Anterior cingulate cortex (tissue), 58 donors: ENCODE measurements at places on chromosomes 12 and 14.

- no peak for DNase-seq
Observed at GRCh38 chr14:60862283-60862682, 118.6 kb downstream of the TRMT5 start.

DNA sequence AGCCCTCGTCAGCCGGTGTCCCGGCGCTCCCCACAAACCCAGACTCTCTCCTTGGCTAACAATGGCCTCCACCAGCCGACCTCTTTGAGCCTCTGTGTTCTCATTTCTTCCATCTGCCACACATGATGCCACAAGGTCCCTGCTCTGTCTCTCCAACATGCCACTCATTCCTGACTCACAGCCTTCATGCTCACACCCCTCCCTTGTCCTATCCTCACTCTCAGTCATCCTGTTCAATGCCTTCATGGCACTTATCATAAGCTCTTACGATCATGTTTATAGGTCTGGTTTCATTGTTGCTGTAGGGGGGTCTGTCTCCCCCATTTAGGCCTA, 9.6 kb upstream of the SERPINA11 start:
- DNase-seq = no peak

DNA sequence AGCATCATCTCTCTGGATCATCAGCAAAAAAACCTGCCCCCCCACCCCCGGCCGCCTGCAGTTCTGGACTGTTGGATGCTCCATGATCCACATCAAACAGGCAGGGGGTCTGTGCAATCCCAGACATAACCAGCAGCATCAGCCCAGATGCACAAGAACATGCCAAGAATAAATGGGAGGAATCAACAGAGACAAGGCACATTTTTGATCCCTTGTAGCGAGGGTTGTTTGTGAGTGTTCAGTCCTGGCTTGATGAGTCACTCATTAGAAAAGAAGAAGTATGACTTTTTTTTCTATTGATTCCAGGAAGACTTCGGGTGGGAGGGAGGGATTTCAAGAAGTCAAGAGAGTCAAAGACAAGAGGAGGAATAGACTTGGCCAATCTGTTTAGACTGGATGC, 244.2 kb downstream of the KSR2 start:
- DNase-seq = no peak

DNA sequence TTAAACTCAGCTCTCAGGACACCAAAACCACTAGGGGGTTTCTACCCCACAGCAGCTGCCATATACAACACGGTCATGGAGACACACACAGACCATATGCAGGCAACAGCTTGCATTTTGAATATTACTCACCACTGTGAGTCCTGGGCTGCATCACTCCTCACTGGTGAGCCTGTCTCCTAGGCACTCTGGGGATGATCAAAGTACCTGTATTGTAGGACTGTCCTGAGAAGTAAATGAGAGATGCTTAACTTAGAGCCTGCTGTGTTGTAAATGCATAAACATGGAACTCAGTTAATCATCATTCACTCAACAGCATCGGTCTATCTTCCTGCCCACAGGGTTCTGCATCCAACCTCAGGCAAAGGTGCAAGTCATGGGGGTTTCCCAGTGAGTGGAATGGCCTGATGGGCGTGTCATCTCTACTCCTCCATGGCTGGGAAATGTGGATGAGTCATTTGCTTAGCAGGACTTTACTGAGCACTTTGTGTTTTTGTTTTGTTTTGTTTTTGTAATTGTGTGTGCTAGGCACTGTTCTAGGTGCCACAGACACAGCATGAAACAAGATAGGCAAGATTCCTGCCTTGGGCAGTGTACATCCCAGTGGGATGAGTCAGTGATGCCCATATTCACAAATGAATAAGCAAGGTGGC, 1141.2 kb upstream of the TMEM132C start:
- DNase-seq = no peak

- no peak for DNase-seq
Observed at GRCh38 chr14:55136241-55136640, 7.2 kb downstream of the LGALS3 start.

- DNase-seq = no peak
Observed at GRCh38 chr14:88823968-88824313, 510 bp upstream of the TTC8 start.

DNA sequence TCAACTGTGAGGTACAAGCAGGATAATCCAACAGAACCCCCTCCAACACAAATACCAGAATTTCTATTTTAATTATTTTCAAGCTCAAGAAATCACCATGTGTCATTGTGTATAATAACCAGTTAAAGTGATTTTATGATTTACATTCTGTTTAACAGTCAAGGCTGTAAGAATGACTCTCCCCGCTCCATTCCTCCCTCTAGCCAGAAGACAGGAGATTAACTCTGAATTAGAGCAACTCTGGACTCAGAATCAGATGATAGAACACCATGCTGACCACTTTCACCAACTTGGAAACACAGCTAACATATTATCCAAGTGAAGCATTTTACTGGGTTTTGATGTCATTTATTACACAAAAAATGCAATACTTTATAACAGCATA, 71.9 kb downstream of the ATP2B1 start:
- no peak for DNase-seq

DNA sequence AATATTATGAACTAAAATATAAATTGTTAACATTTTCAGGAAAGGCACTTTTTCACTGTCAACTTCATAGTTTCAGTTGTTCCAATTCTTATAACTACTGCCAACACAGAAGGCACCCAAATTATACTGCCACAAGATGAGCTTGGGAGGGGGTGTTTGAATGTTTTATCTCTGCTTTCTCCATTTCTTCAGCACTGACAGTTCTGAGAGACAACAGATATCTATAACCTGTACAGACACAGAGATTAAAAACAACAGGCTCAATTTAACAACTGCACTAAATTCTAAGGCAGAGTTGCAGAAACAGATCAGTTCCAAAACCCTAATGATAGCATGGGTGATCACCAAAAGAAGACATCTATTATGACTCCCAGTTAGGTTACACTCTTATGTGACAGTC, 12.8 kb downstream of the SCAF11 start:
- DNase-seq = no peak

DNA sequence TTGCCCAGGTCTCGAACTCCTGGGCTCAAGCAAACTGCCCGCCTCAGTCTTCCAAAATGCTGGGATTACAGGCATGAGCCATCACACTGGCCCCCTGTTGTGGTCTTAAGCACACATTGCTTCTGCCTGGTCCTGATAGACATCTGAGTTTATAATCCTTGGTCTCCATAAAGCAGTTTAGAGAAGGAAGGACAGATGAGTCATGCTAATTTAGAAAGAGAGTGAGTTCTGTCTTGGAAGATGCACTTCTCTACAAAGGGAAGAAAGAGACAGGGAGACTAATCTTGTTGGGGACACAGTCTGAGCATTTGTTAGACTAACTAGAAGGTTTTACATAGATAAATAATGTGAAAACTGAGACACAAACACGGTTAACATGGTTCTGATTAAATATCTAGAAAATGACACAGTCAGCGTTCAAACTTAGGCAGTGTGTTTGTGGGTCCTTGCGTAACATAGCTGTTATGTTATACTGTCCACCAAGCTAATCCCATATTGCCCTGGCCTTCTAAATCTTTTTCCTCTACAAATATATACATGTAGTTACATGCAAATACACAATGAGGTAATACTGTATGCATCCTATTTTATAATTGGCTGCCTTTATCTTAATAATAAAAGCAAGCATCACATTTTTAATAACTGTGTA, 31.0 kb downstream of the SAMD4A start:
- no peak for DNase-seq

DNA sequence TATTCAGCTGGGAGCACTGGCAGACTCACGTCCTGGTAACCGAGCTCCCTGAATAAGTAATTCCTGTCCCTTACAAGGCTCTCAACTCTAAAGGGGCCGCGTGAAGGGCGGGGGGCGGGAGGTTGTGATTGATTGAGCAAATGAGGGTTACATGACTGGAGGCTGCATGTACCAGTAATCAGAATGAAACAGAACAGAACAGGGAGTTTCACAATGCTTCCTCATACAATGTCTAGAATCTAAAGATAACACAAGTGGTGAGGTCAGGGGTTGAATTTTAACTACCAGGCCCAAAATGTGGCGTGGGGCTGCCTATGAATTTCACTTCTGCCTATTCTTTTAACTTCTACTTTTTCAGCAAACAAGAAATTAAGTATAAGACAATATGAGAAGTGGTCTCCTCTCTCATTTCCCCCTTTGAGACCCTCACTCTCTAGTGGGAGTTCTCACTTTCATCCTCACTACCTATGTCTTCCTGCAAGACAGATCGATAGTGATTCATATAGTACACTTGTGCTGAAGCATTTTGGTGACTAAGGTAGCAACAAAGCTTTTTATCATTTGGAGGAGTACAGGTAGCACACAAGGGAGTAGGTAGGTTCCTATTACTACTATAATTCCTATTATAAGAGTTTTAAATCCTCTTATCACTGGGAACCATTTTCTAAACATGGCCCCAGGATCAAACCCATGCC, 239.8 kb downstream of the KTN1 start:
- no peak for DNase-seq

GRCh38 chr12:92900941-92901340, 28.2 kb downstream of the EEA1 start:
- DNase-seq = no peak

DNA sequence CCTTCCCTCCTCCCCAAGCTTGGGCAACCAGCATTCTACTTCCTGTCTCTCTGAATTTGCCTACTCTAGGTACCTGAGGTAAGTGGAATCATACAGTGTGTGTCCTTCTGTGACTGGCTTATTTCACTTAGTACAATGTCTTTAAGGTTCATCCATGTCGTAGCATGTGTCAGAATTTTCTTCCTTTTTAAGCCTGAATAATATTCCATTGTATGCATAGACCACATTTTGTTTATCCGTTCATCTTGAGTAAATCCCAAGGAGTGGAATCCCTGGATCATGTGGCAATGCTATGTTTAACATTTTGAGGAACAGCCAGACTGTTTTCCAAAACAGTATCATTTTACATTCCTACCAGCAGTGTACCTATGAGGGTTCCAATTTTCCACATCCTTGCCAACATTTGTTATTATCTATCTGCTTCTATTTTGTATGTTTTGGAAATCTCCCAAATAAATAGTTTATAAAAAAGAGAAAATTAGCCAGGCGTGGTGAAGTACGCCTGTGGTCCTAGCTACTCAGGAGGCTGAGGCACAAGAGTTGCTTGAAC, 12.4 kb downstream of the HSP90AA1 start:
- DNase-seq = no peak

DNA sequence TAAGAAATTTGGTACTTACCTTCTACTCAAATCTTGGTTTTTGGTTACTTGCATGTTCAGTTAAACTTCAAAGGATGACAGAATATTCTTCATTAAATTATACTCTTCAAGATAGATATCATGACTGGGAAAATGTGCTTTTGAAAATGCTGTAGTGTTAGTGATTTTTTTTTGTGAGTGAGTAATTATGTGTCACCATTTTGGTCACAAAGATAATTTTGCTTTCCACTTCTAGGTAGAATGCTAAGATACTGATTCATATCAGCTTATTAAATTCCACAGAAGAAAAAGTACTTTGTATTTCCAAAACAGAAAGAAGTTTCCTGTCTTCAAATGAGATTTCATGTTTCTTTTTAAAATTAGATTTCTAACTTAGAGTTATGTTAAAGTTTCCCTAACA, 61.2 kb downstream of the ATXN7L3B start:
- DNase-seq = no peak

- no peak for DNase-seq
Observed at GRCh38 chr12:41476499-41477439, 288.6 kb downstream of the PDZRN4 start.

- DNase-seq = no peak
Observed at GRCh38 chr12:16573398-16574077, 32.4 kb downstream of the LMO3 start.

DNA sequence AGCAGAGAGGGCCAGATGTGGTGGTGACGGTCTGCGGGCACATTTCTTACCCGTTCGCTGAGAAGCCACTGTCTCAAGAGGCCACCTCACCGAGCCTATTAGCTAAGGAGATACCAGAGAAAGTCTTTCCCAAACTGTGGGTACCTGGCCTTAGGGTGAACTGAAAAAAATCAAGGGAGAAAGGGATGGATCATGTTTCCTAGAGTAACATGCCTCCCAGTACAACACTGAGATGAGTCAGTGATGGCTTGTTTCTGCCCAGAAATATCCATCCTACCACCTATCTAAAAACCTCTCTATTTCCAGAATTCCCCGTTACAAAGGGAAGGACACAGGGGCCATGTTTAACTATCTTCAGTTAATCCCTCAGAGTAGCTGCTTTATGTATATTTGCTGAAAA, 83.7 kb downstream of the LMNTD1 start:
- DNase-seq = no peak

GRCh38 chr12:15044471-15044870, 71.6 kb downstream of the PDE6H start:
- DNase-seq = no peak

- DNase-seq = no peak
Observed at GRCh38 chr12:72053604-72054003, 115.0 kb downstream of the TPH2 start.

GRCh38 chr14:67457782-67458181, 30.7 kb downstream of the TMEM229B start:
- no peak for DNase-seq

DNA sequence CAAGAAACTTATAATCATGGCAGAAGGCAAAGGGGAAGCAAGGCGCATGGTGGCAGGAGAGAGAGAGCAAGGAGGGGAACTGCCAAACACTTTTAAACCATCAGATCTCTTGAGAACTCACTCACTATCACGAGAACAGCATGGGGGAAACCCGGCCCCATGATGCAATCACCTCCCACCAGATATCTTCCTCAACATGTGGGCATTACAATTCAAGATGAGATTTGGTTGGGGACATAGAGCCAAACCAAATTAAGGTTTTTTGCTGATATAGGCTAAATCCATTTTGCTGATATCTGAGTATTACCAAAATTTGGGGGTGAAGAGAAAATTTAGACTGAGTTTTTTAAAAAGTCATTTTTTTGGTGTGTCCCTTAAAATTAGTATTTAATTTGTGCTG, 54.9 kb upstream of the TMX1 start:
- DNase-seq = no peak

- no peak for DNase-seq
Observed at GRCh38 chr14:47619392-47619791, 56.0 kb downstream of the MDGA2 start.

- DNase-seq = peak; percentile 73
Observed at GRCh38 chr14:89349171-89350008, 67.6 kb downstream of the FOXN3 start.

DNA sequence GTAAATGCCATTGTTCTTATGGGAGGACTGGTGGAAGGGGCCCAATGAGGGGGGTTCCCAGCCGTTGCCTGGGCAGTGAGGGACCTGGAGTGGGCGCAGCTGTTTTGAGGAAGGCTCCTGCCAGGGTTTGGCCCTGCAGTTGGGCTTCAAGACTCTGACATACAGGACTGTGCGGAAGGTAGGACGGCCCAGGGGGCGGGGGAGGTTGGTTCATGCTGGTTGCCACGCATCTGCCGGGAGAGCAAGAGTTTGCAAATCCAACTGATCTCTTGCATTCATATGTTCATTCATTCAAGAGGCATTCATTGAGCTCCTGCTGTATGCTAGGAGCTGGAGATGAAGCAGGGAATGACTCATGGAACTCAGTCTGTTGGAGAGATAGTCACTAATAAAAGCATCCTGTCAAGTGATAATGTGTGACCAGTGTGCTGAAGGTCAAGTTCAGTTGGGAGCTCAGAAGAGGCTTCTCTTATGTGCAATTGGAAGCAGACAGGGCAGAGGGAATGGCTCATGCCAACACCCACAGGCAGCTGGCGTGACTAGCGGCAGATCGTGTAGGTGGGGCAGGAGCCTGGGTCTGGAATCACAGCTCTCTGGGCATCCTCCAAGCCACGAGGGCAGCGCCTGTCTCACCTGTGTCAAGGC, 7.8 kb downstream of the SH2B3 start:
- no peak for DNase-seq
